ENCODE measurements at places on chromosomes 16 and 17. TPM values are rescaled to one million over a fixed set of nuclear protein-coding genes. Genes with fewer than 3 reads are reported as not detected.

Gene KIF2B
- total RNA-seq, result not detected

Gene LHX1
- 1.2 TPM for total RNA-seq

Gene ZDHHC1
- 3.6 TPM for total RNA-seq

Gene PIGW
- 10.2 TPM for total RNA-seq

Gene CCL5
- not detected for total RNA-seq

Data from tracheal epithelial cell (primary cell).